ENCODE measurements at places on chromosomes 12 and 14.

- no peak for DNase-seq
Measured at GRCh38 chr12:130633771-130634170, 82.3 kb downstream of the RIMBP2 start.

DNA sequence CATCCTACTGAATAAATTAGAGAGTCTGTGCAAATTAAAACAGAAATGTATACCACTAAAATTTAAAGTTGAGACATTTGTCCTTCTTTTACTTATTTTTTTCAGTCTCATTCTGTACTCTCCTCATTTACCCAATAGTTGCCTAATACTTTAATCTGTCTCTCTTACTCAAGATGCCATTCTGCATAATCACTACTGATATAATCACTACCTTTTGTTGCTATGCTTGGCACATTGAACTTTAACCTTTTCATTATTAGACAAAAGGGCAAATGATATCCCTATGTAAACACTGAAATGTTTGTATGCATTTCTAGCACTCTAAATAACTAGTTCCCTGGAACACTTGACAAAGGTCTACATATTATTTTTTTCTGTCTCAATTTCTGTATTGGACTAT, 1108.3 kb upstream of the FLRT2 start:
- DNase-seq, result no peak

- DNase-seq, result no peak
Measured at GRCh38 chr14:68401317-68401716, 391.6 kb downstream of the ZFP36L1 start.

- DNase-seq, result no peak
Measured at GRCh38 chr14:58807191-58807590, 169.4 kb downstream of the DACT1 start.

- DNase-seq, result no peak
Measured at GRCh38 chr12:42208574-42208973, 29.5 kb downstream of the YAF2 start.

DNA sequence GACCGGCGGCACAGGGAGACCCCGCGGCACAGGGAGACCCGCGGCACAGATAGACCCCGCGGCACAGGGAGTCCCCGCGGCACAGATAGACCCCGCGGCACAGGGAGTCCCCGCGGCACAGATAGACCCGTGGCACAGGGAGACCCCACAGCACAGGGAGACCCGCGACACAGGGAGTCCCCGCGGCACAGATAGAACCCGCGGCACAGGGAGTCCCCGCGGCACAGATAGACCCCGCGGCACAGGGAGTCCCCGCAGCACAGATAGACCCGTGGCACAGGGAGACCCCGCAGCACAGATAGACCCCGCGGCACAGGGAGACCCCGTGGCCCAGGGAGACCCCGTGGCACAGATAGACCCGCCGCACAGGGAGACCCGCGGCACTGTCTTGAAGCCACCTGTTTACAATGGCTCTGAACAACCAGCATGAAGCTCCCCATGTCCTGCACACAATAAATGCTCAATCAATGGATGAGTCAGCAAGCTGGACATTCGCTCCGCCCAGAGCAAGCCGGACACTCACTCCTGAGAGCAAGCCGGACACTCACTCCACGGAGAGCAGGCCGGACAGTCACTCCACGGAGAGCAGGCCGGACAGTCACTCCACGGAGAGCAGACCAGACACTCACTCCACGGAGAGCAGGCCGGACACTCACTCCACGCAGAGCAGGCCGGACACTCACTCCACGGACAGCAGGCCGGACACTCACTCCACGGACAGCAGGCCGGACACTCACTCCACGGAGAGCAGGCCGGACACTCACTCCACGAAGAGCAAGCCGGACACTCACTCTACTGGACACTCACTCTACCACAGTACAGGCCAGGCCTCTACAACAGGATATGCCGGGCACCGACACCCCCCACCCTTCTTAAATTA, 121.9 kb downstream of the RFLNA start:
- DNase-seq, result no peak

- no peak for DNase-seq
Measured at GRCh38 chr12:47943623-47944340, 19.6 kb upstream of the TMEM106C start.

DNA sequence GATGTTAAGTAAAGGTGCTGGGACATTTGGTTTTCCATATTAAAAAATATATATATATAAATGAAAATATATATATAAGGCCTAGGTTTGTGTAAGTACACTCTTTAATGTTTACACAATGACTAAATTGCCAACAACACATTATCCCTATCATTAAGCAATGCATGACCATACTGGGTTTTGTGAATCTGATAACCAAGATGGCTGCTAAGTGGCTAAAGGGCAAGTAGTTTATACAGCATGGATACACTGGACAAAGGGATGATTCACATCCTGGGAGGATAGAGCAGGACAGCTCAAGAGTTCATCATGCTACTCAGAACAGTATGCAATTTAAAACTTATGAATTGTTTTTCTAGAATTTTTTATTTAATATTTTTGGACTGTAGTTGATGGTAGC, 89.3 kb downstream of the FIGNL2 start:
- DNase-seq, result no peak

GRCh38 chr14:70680748-70681147, 39.0 kb downstream of the TTC9 start:
- no peak for DNase-seq

DNA sequence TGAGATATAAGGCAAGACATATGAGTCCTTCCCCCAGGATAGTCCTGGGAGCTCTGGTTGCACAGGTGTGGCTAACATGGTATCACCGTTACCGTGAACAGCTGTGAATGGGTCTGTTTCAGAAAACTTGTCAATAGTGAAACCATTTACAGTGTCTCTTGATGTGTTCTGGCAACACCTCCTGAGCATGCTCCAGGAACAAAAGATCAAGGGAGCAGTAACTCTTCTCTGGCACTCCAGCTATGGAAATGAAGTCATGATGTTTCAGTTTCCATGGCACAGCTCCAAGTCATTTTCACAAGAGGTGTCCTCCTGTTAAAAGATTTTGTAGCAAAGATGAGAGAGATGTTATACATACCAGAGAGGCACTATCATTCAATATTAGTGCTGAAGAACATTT, 253.7 kb downstream of the SNAPC1 start:
- DNase-seq, result no peak

GRCh38 chr14:39050389-39050788, 52.6 kb downstream of the SEC23A start:
- DNase-seq, result no peak
